ENCODE measurements at places on chromosomes 1 and 21. TPM values are rescaled to one million over a fixed set of nuclear protein-coding genes. Genes with fewer than 3 reads are reported as not detected.

DNA sequence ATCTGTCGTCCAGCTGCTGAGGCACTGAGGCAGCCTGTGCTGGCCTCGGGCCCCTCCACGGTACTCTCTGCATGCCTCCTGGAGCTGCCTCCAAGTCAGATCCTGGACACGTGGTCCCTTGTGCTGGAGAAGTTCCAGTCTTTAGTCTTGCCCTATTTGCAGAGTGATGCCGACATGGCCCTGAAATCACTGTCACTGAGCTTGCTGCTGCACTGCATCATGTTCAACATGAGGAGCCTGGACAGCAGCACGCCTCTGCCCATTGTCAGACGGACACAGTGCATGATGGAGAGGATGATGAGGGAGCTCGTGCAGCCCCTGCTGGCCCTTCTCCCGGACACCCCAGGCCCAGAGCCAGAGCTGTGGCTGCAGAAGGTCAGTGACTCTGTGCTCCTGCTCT, 10.0 kb downstream of the URB2 start:
- no peak for DNase-seq

- DNase-seq, result no peak
Measured at GRCh38 chr1:50646526-50646925, 223.3 kb upstream of the DMRTA2 start.

- DNase-seq, result no peak
Measured at GRCh38 chr1:198913667-198914066, 274.8 kb downstream of the PTPRC start.

Gene TPTE
- not detected for total RNA-seq
